ENCODE measurements at places on chromosomes 5 and 9.

- no peak for DNase-seq
These were observed 284.8 kb downstream of the CTNND2 start for GRCh38 chr5:11619339-11620024.

DNA sequence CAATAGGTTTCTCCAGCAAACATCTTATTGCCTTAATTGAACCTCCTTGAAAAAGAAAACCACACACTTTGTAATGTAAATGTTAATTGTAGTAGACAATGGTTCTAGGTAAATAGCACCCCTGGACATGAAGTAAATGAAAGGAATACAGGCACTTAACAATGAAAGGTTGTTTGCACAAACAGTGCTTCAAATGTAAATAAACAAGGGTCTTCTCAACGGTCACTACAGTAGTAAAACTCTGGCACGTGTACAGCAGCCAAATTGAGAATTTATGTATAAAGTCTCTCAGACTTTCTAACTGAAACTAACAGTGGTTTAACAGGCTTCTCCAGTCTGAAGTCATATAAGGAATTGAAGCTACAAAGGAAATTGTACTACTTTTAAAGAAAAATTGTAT is 218.3 kb downstream of the MEF2C start:
- DNase-seq, result no peak

GRCh38 chr5:67283988-67284487 is 87.4 kb upstream of the CD180 start:
- DNase-seq, result no peak

- peak; percentile 88 for DNase-seq
These were observed at the start of gene ZNF300 for GRCh38 chr5:150904479-150905311. Gene ZNF300, minus strand, starts transcription at chr5:150904980. Its CDS starts 1,825 bp downstream, at chr5:150903155.

GRCh38 chr5:92927291-92927778 is 653.7 kb downstream of the NR2F1-AS1 start:
- DNase-seq, result no peak

DNA sequence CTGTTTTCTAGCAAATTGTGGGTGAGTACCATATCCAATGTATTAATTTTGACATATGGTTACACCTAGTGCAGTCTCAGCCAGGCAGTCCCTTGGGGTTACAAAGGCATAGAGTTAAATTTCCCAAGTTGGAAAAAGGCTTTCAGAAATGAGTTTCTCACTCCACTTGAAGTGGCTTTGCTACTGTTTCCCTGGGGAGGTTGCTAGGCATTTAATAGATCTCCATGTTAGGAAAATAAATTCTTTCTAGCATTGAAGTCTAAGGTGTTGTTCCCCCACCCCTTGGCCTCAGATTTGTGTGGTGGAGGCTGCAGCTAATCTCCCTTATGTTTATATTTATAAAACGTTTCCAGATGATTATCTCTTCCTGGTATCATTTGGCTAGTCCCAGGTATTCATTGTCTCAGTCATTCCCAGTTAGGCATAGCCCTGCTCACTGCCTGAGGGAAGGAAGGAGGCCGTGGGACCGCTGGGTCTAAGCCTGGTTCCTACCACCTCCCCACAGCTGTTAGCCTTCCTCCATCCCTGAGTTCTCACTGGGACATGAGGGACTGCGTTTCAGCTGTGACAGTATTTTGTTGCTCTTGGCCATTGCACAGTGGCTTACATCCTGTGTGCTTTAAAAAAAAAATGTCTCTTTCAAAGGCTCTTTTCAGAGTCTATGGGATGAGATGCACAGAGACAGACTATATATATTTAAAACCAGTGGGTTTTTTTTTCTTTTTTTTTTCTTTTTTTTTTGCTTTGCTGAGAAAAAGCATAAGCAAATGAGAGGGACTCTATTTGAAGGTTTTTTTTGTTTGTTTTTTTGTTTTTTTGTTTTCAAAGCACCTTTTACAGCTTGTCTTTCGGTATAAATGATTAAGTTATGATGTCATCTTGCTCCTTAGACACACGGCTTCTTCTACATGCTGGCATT is 121.5 kb downstream of the MAST4 start:
- no peak for DNase-seq

DNA sequence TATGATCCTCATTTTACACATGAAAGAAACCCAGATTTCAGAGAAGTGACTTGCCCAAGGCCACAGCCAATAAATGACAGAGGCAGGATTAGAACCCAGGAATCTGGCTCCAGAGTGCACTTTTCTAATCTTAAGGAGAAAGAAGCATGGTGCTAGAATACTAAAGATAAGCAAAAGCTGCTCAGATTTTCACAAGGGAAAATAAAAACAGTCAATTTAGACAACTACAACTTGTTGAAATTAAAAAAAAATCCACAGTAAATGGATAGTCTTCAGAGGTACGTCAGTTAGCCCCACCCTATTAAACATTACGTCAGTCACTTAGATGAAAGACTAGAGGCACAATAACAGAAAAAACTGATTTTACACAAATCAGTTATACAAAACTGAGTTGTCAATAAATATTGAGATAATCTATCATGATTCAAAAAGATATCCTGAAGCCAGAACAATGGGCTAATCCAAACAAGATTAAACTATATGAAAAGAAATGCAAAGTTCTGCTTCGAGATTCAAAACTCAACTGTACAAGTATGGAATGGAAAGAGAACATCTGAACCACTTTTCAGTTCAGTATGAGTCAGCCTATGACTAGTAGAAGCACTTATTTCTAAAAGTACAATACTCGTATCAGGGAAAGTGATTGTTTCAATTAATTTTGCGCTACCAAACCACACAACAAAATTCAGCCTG is 9.3 kb downstream of the TMEM245 start:
- peak; percentile 3 for DNase-seq

- no peak for DNase-seq
These were observed 310.9 kb downstream of the BNC2 start for GRCh38 chr9:16559418-16560188.

- DNase-seq, result no peak
These were observed 327.5 kb downstream of the EDIL3 start for GRCh38 chr5:84057211-84057610.

DNA sequence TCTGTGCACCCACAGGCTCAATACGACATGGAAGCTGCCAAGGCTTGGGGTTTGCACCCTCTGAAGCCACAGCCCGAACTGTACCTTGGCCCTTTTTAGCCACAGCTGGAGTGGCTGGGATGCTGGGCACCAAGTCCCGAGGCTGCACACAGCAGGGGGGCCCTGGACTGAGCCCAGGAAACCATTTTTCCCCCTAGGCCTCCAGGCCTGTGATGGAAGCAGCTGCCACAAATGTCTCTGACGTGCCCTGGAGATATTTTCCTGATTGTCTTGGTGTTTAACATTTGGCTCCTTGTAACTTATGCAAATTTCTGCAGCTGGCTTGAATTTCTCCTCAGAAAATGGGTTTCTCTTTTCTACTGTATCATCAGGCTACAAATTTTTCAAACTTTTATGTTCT is 82.3 kb upstream of the LPAR1 start:
- DNase-seq, result no peak

DNA sequence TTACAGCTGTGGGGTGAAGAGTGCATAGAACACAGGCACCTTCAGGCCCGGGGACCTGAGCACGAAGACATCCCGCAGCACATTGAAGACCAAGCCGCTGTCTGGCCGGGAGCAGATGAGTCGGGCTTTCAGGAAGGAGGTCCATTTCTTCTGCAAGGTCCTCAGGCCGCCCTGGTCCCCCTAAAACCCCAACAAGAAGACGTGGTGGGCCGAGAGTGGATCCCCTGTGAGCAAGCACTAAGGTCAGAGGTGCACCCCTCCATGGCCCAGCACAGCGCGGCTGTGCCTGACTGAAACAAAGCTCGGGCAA is 70.5 kb downstream of the SECISBP2 start:
- DNase-seq, result no peak

GRCh38 chr5:149941795-149942194 is 2.8 kb downstream of the PDE6A start:
- no peak for DNase-seq

- DNase-seq, result no peak
These were observed 34.0 kb downstream of the ZNF474 start for GRCh38 chr5:122163121-122164069.

GRCh38 chr9:79977510-79978197 is 405.9 kb downstream of the TLE4 start:
- no peak for DNase-seq

DNA sequence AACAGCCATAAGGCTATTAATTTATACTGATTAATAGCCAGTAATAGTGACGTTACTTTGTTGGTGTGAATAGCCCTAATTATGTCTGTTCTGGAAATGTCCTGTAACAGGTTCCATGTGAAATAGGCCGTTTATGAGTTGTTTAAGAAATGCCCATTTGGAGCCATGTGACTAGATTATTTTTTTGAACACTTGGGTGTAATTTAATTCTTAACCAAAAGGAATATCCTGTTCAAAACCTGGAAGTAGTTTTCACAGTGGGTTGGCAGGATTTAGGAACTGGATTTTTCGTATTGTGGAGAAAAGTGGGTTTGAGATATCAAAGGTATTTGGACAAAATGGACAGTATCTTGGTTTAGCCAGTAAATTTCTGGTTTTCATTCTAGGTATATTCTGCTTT is 1.3 kb downstream of the TENT2 start:
- DNase-seq, result peak; percentile 52

DNA sequence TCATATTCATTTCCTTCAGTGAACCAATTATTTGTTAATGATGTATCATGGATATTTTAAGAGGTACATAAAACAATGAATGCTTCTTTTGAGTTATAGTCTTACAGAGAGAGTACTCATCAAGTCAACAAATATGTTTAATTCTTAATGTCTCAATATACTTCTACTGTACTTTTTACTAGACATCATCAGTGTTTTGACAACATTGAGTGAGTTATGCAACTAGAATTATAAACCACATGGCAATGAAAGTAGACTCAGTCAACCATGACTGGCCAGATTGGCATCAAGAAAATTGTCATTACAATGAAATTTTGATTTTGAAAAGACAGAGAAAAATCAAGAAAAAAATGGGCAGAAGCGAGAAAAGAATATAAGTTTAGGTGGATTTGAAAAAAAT is 1248.1 kb upstream of the CDH18 start:
- DNase-seq, result no peak
